ENCODE measurements at places on chromosomes 12 and 14.

DNA sequence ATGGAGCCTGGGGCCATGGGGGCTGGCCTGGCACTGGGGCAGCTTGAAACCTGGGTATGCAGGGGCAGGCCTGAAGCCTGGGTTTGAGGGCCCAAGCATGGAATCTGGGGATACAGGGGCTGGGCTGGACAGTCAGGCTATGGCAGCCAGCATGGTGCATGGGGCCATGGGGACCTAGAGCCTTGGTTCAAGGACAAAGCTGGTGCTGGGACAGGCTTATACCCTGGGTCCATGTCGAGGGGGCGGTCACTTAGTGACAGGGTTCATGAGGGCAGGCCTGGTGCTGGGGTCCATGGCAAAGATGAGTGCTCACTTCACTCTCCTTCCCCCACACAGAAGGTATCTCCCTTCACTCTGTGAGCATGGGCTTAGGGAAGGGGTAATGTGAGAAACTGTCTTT is 116.2 kb downstream of the BBS10 start:
- DNase-seq, result no peak

DNA sequence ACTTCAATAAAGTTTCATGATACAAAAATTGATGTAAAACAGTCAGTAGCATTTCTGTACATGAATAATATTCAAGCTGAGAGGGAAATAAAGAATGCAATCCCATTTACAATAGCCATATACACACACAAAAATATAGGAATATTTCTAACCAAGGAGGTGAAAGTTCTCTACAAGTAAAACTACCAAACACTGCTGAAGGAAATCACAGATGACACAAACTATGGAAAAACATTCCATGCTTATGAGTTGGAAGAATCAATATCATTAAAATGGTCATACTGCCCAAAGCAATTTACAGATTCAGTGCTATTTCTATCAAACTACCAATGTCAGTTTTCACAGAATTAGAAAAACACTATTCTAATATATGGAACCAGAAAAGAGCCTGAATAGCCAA is 272.3 kb downstream of the TMTC2 start:
- no peak for DNase-seq

GRCh38 chr12:14960548-14961465 is 594 bp downstream of the ARHGDIB start:
- no peak for DNase-seq

- no peak for DNase-seq
Measured at GRCh38 chr12:124930586-124930985, 16.1 kb upstream of the UBC start.

- no peak for DNase-seq
Measured at GRCh38 chr14:100332797-100333196, 9.7 kb downstream of the SLC25A47 start.

DNA sequence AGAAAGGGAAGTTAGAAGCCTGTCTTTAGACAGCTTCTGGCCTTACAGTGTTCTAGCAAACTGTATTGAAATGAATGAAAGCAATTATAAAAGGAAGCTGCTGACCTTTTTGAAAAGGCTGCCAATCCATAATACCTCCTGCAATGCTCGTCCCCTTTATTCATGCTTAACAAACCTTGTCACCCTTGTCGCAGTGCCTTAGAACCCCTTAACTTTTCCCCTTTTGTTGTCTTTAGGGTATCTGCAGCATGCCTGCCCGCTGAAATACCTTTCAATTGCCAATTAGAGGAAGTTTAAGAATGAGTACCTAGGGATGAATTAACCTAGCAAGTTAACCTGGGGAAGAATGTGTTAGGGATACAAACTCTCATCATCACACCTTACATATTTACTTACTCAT is 731.2 kb downstream of the RERGL start:
- DNase-seq, result no peak

GRCh38 chr14:89672636-89673511 is 255.8 kb upstream of the FOXN3 start:
- DNase-seq, result no peak

DNA sequence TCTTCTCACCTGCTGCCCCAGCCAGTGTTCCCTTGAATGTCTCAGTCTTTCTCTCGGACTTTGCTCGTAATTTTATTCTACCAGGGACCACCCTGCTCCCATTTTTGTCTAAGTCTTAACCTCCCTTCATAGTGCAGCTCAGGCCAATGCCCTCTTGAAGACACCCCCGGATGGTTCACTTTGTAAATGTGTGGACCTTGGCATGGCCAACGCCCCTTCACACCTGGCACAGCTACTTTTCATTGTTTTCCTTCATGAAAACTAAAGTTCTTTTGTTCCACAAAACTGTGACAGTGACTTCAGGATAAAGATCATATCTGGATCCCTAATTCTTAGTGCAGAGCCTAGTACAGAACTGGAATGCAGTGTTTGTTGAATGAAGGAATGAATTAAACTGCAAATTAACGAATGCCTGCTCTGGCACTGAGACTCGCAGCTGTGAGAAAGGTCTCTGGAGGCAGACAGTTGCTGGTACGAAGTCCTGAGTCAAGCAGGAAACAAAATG is 3.5 kb upstream of the RNASE4 start:
- no peak for DNase-seq

GRCh38 chr12:55732288-55732687 is 3.5 kb upstream of the CD63 start:
- no peak for DNase-seq

DNA sequence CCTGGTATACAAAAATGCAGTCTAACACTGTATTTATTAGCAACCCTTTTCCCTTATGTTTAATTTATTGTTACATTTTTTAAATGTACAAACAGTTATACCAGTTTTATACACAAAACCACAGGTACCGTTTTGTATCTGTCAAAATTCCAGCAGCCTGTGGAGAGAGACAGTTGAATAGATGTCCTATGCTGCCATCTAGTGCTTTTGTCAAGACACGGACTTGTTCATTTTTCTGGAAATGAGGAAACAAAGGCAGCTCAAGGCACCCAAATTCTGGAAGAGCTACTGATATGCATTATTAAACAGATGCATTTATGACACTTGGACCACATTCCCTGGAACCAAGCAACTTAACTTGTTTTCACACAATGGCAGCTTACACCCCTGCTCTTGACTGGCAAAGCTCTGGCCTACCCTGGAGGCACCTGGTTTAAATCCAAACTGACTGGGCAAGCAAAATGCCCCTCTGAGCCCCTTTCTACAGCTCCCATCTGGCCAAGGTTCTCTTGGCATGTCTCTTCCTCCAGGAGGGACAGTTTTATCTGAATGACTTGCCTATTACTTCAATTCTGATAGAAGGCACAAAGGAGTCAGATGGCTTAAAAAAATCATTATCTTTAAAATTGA is 286.9 kb upstream of the PRKD1 start:
- DNase-seq, result no peak

DNA sequence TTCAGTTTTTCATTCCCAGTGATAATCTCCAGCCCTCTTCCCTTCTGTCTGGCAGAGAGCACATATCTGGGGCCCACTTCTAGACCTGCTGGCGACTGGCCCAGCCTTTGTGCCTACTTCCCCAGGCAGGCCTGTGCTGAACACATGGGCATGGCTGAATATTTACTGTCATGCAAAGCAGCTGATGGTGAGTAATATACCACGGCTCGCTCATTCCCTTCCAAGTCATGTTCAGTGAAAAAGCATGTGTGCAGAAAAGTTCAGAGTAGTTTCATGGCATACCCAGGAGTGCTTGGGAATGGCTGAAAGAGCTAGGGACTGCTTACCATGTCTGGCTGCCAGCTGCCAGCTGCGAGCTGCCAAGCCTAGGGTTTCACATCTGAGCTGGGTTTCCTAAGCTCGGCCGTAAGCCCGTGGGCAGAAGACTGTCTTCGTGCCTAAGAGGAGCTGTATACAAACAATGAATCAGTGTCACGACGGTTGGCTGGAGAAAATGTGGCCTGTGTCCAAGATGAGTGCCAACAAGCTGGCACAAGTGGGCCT is 179.9 kb upstream of the PELI2 start:
- DNase-seq, result no peak

GRCh38 chr12:124520907-124521306 is 46.5 kb downstream of the NCOR2 start:
- DNase-seq, result no peak

- no peak for DNase-seq
Measured at GRCh38 chr14:93049867-93050331, 65.8 kb downstream of the ITPK1 start.

DNA sequence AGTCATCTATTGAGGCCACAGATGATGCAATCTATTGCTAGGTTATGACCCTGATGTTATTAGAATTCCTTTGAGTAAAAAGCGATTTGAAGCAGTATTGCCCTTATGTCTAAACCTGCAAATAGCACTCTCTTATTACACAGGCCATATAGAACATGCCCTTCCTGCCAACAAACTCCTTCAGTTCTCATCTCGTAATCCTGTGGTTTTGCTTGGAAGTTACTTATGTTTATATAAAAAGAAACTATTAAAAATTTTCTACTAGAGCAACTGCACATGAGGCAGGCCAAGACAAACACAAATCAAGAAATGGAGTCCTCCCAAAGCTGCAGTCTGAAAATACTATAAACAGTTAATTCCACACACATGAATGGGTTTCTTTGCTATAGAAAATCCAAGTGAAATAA is 1200.2 kb downstream of the LRFN5 start:
- DNase-seq, result no peak

DNA sequence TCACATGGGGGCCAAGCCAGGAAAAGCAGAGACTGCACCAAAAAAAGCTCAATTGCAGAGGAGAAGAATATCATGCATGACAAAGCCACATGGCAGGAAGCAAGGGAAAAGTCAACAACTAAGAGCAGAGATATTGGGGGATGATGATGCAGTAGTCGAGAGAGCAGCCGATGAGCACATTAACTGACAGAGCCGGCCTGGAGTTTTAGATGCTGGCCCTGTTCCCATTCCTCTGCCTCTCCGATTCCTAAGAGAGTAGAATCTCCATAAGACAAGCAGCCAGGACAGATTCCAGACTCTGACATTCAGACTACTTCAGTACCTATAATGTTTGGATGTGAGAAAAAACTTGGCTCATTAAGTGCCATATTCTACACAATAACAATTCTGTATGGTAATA is 155.9 kb downstream of the KCNH5 start:
- no peak for DNase-seq

- no peak for DNase-seq
Measured at GRCh38 chr14:95656634-95657033, 29.6 kb upstream of the TCL1B start.

DNA sequence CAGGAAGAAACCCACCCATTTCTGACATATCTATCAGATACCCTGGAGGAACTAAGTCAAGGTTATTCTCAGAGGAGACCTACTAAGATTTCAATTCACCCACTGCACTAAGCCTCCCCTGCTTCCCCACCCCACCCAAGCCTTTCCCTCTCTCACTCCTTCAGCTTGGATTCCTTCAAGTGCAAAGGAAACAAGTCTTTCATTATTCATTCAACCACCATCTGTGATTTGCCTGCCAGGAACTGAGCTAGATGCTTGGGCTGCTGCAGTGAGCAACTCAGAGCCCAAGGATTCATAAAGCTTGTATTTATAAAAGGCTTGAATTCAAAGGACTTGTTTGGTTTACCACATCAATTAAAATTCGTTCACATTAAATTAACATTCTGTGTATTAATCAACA is 161.3 kb downstream of the GXYLT1 start:
- no peak for DNase-seq

GRCh38 chr12:71036526-71036925 is 116.0 kb upstream of the PTPRR start:
- no peak for DNase-seq

GRCh38 chr14:92516966-92517506 is 3.5 kb downstream of the RIN3 start:
- no peak for DNase-seq

DNA sequence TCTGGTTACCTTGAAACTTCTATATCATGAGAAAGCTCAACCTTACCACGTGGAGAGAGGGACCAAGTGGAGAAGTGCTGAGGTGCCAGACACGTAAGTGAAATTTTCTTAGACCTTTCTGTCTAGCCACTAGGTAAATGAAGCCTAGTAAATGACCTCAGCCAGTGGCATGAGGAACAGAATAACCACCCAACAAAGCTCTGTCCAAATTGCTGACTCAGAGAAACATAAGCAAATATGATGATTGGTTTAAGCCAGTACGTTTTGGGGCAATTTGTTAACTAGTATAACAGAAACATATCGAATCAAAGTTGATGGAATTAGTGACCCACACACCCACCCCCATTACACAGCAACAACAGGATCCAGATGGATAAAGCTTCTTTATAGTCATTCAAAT is 75.2 kb upstream of the MAX start:
- no peak for DNase-seq

GRCh38 chr14:94775091-94775870 is 5.4 kb upstream of the GSC start:
- DNase-seq, result no peak

GRCh38 chr12:66944365-66944764 is 265.5 kb upstream of the GRIP1 start:
- no peak for DNase-seq

- DNase-seq, result no peak
Measured at GRCh38 chr12:126667339-126667738, 1599.6 kb upstream of the TMEM132C start.

- no peak for DNase-seq
Measured at GRCh38 chr14:76081642-76082041, 70.1 kb upstream of the GPATCH2L start.

DNA sequence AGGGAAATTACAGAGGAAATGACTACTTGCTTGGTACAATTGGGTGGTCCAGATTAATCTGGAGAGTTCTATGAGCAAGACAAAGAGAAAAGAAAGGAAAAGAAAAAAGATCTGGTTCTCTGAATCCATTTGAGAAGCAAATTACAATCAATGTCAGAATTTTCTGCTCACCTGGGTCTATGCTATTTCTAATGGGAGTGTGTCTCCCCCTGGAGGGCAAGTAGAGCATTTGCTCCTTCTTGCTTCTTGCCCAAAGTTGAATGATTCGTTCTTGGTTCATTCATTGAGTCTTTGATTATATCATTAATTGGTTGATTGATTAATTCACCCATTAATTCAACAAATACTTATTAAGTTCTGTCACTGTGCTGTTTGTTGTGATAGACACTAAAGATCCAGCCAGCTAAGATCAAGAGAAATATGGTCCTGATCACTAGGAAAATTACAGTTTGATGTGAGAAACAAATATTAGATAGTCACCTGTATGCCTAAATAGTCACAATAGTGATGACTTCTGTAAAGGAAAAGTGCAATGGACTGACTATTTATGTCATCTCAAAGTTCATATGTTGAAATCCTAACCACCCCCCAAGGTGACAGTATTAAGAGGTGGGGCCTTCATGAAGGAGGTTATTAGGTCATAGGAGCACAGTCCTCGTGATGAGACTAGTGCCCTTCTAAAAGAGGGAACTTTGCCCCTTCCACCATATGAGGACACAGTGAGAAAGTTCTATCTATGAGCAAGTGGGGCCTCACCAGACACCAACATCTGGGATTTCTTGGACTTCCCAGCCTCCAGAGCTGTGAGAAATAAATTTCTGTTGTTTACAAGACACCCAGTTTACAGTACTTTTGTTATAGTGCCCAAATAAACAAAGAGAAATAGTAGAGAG is 8.0 kb upstream of the ASB8 start:
- DNase-seq, result peak; percentile 46

DNA sequence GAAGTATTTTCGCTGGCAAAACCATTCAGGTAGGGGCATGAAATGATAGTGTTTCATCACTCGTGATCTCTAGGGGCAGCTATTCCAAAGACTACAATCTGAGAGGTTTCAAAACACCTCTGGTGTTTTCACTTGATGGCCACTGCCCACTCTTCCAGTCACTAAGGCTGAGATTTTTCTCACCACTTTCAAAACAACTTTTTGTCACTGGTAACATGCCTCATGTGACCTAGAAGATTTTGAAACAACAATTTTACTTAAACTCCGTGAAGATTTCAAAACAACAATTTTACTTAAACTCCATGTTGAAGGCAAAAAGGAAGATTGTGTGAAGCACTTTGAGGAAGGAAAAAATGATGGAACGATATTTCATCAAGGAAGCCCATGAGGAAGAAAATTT is 1.2 kb upstream of the IRAK3 start:
- no peak for DNase-seq
